ENCODE measurements at places on chromosomes 7 and 10.
A peak's percentile ranks its signal among the peaks of the same experiment; 100 is the strongest.

GRCh38 chr10:17085011-17085725 is 44.4 kb downstream of the CUBN start:
- peak; percentile 46 for DNase-seq

DNA sequence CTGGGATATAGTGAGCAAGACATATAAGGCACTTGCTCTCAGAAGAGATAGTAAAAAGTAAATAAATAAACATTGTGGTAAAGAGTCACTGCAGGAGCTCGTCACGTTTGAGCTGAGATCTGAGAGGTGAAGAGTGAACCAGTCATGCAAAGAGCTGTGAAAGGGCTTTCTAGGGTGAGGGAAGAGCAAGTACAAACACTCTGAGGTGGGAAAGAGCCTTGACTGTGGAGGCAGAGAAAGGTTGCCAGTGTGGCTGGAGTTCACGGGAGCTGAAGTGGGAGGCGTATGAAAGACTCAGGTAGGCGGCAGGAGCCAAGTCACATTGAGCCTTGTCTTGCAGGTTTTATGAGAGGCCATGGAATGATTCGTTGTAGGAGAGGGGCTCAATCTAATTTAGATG is 141.0 kb downstream of the C1GALT1 start:
- no peak for DNase-seq

DNA sequence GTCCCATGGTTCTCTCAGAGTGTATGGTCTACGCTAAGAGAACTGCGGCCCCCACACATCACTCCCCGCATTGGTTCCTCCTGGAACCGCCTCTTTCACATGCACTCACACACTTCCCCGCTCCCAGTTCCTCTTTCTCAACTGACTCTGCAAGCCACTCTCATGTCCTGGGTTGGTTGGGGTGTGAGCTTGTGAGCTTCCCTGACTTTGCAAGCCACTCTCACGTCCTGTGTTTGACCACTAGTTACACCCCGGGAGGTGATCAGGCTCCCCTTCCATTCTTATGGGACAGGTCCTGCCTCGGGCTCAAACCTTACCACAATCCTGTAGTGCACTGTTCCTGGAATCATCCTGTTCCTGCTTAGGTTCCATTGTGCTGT is 105.0 kb downstream of the TRIM24 start:
- DNase-seq = no peak

GRCh38 chr10:61486251-61486650 is 33.1 kb upstream of the TMEM26 start:
- peak; percentile 49 for DNase-seq

DNA sequence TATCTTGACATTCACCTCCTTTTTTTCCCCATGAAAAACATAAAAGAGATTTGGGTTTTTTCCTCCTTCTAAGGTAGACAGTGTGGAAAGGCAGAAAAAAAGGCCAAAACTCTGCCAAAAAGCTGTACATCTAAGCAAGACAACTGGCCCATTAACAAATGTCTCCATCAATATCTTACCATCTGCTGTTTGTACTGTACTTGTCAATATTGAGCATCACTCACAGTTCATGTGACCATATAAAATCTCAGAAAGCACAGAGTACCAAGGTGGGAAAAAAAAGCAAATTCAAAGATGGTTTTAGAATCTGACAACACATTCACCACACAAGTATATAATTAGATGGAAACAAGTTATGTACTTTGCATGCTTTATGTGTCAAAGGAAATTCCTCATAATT is 52.6 kb downstream of the CACNA2D1 start:
- no peak for DNase-seq

DNA sequence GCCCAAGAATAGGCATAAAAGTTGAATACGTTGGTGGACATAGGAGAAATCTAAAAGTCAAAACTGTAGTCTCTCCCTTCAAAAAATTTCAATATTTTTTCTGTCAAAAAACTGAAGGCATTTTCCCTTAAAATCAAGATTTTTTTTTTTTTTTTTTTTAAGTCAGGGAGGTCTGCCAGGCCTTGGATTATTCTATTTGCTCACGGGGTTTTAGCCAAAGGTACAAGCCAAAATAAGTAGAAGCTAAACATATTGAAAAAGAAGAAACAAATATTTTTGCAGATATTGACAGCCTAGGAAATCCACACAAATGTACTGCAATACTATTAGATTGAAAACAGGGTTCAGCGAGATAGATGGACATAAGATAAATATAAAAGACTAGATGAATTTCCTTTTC is 190.1 kb upstream of the PLXDC2 start:
- DNase-seq = no peak

- DNase-seq = peak; percentile 80
These were observed 236.9 kb downstream of the KLF6 start for GRCh38 chr10:3548076-3548475.

DNA sequence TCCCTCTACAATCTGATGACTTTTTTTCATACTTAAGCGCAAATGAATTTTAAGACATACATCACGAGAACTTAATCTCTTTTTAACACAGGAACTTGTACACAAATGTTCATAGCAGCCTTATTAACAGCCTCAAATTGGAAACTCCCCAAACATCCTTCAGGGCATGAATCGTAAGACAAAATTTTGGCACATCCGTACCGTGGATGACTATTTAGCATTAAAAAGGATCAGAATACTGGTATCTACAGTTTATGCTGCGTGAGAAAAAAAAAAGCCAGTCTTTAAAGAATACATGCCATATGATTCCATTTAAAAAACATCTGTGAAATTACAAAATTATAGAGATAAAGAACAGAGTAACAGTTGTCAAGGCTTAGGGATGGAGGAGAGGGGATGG is 46.8 kb downstream of the PDE1C start:
- DNase-seq = peak; percentile 13

DNA sequence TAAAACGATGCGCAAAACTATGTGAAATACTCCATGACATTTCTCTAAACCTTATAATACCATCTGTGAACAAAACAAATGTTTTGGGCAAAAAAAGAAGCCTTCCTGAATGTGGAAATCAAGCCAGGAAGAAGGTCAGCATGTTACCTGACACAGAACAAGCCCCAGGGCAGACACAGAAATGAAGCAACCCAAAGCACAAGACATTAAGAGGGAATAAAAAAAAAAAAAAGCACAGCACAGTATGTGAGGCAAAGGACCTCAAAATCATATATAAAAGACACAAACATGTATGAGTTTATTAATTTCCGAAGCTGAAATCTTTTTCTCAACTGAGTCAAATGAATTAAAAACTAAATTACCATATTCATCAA is 161.8 kb downstream of the SKIDA1 start:
- DNase-seq = no peak

DNA sequence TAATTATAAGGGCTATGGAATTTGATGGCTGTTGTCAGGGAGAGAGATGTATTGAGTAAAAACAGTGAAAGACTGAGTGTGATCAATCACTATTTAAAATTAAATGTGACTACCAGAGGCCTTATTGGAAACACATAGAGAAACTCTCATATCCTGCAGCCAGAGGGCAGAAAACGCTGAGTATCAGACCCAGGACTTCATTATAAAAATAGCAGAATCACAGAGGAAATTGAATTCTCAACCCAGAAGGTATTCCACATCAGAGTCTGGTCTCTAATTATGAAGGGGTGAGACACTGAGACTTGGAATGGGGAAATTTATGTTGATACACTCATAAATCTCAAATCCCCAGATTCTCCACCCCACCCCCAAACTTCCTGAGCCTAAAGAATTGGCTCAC is 69.5 kb upstream of the IL6 start:
- DNase-seq = no peak

DNA sequence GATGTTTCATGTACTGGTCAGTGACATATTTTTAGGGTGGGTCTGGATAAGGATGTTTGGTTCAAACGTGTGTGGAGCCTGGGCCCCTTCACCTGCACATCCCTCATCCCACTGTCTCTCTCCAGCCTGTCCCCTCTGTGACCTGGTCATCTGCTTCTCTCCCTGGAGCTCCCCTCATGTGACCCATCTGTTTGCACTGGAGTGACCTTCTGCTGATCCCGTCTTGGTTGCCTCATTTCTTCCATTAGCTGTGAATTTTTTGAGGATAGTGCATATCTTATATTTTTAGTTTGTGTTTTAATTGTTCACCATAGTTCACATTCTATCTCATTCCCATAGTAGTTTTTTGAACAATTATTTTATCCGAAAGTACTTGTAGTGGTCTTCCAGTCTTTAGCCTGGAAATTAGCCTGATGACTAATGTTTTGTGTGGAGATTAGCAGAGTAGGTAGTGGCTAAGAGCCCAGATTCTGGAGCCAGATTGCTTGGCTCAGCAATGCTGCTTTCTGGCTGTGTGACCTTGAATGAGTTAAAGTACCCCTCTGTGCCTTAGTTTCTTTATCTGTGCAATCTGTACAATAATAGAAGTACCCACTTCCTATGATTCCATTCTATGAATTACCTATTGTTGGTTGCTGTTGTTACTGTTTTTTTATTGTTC is 224.5 kb downstream of the LRMDA start:
- peak; percentile 56 for DNase-seq

- DNase-seq = no peak
These were observed 24.3 kb downstream of the RGS10 start for GRCh38 chr10:119518176-119518575.

DNA sequence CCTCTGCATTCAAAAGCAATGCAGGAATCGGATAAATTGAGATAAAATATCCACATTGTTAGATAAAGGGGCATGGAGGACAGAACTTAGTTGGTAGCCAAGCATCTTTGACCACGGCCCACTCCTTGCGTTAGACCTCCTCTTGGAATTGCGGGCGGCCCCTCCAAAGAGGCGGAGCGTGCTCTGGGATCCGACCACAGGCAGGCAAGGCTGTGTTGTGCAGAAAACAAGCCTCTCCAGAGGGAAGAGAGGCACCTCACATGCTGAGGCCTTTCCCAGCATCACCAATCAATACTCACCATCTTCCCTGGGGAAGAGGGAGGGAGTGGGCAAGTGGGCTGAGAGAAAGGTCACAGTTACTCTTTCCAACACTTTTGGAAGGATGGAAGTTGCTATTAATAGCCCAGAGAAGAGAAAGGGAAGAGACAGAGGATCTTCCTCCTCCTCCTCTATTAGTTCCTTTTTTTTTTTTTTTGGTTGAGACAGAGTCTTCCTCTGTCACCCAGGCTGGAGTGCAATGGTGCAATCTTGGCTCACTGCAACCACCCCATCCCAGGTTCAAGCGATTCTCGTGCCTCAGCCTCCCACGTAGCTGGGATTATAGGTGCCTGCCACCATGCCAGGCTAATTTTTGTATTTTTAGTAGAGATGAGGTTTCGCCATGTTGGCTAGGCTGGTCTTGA is 49.7 kb upstream of the NRF1 start:
- DNase-seq = no peak

DNA sequence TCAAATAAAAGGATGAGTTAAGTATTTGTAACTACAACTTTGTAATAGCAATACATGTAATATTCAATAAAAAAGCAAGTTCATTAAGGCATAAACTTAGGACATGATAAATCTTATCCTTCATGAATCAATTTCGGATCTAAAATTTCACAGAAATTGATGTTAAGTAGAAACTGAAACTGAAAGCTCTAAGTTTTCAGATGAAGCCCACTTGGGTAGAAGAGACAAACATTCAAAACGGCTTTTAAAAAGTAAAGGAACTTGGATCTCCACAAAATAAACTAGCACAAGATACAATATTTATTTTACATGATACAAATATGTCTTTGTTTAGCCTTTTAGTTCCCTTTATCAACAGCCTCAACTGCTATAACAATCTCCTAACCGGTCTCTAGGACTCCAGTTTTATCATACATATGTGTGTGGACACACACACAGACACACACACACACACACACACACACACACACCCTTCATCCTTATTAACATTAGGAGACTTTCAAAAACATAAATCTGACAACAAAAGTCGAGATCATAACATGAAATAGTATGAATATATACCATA is 83.7 kb downstream of the USP6NL start:
- DNase-seq = no peak

DNA sequence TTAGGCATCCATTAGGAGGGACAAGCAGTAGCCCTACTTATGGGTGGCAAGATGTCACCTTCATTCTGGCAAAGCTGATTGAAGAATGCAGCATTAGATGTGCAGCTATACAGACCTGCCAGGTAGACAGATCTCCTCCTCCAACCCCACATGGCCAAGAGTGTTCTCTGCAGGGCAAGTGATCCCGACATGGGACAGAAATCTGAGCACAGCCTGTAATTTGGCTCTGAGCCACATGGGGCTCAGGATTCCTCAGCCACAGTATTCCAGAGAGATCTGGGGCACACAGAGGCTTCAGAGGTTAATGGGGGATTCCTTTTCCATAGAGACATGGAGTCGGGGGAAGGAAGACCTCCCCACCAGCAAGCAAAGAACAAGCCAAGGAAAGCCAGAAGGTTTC is 58.7 kb upstream of the GDF10 start:
- DNase-seq = no peak

DNA sequence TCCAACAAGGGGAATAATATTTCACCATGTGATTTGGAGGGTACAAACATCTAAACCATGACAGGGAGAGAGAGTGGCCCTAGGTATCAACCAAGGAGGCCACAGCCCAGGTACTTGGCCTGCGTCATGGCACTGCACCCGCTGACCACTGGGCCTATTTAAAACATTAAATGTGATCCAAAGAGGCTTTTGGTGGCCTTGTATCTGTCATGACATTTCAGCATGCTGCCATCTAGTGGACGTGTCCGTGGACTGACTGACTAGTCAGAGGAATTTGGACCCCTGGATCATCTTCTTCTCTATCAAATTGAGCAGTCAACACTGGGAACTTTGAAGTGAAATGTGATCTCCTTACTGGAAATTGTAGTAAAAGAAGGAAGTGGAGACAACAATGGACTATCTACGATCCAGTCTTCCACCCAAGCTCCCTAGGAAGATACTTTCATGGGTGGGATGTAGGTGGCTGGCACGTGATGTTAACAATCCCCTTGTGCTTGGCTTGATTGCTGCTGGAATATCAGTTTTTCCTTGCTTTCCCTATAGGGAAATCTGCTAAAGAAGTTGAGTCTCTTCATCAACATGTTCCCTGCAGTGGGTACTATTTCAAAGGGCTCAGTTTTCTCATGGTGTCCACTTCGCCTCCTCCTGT is 24.6 kb upstream of the ITGA8 start:
- peak; percentile 64 for DNase-seq

DNA sequence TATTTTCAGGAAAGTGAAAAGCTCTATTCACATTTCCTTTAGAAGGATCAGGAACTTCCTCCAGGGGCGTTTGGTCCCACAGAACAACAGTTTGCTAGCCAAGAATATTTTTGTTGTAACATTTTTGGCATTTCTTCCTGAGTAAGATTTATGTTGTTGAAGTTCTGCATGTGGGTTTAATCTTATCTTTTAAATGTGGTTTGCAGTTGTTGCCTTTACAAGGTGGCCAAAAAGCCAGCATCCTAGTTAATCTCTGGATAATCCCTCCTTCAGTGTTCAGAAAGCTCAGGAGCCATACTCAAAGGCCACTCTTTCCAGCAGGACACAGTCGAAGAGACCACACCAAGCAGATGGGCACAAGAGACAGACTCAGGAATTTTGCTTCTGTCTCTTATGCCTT is 30.0 kb downstream of the SLC26A4 start:
- peak; percentile 43 for DNase-seq

GRCh38 chr10:132206377-132206745 is 19.6 kb downstream of the DPYSL4 start:
- no peak for DNase-seq

- no peak for DNase-seq
These were observed 23.7 kb upstream of the FOXL3 start for GRCh38 chr7:265998-266850.

GRCh38 chr7:103689255-103689654 is 243.2 kb upstream of the SLC26A5 start:
- no peak for DNase-seq

- DNase-seq = no peak
These were observed 116.3 kb downstream of the WDFY4 start for GRCh38 chr10:48801001-48801421.

- DNase-seq = no peak
These were observed 676.4 kb upstream of the ANKRD30A start for GRCh38 chr10:36448760-36449691.

- DNase-seq = peak; percentile 14
These were observed 1.6 kb downstream of the GHRHR start for GRCh38 chr7:30965372-30965771.
